ENCODE measurements at places on chromosomes 7 and 10.

DNA sequence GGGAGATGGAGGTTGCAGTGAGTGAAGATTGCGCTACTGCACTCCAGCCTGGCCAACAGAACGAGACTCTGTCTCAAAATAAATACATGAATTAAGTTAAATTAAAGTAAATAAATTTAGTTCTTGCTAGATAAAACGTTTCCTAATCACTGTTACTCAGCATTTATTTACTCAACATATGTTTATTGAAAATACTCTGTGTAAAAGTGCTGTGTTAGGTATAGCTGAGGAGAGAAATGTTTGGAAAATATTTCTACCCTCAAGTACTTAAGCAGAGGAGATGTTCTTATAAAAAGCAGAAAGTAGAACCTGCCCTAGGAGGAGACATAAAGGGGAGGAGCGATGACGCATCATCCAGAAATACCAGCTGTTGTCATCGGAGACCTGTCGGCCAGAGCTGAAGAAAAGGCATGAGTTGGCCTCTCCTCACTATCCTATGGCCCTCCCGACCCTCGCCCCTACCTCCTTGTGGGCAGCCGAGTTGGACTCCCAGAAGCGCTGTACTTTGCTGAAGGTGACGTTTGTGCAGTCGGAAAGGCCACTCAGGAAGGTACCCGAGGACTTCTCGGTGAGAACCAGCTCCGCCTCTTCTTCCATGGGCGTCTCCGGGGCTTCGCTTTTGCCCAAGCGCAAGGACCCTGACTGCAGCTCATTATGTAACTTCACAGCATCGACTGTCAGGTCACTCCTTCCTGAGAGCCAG lies 1.1 kb downstream of the RRP12 start:
- no peak for DNase-seq

DNA sequence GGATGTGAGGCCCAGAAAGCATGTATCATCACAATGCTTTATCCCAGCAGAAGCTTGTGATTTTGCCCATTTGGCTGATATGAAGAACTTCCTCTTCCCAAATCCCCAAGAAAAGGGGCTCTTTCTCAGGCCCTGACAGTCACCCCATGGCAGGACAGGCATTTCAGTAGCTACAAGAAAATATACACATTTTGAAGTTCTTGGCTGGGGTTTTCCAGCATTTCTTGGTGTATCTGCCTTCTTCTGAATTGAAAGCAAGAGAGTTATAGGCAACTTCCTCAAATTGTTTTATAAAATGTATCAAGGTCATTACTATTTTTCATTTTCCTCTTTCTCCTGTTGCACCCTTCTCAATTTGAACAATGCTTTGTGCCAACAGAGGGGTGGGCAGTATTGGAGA lies 63.3 kb upstream of the PDLIM1 start:
- no peak for DNase-seq

- DNase-seq, result no peak
Observed at GRCh38 chr7:112723416-112723815, 66.8 kb downstream of the TMEM168 start.

GRCh38 chr10:11863353-11864109 lies 40.4 kb downstream of the PROSER2 start:
- DNase-seq, result no peak

DNA sequence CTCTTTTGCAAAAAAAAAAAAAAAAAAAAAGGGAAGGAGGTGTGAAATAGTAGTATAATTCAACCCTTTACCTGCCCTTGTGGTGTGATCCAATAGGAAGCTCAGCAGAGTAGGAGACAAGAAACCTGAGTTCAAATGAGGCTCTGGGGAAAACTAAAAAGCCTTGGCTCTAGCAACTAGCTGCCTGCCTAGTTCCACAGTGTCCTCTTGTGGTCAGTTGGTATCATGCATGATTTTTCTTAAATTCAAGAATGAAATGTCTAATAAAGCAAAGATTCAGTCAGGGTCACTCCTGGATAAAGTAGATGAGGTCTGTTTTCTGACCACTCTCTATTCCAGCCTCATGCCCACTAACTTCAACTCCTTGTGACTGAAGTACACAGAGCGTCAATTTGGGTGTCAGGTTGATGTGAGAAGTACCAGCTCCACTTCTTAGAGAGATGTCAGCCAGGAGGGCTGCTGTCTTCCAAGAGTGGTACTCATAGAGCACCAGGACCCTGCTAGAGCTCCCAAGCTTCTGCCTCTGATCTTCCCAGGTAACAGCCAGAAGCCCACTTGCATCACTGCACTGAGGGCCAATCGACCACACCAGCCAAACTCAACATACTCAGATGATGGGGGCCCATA lies 10.5 kb downstream of the LSM5 start:
- peak; percentile 67 for DNase-seq

DNA sequence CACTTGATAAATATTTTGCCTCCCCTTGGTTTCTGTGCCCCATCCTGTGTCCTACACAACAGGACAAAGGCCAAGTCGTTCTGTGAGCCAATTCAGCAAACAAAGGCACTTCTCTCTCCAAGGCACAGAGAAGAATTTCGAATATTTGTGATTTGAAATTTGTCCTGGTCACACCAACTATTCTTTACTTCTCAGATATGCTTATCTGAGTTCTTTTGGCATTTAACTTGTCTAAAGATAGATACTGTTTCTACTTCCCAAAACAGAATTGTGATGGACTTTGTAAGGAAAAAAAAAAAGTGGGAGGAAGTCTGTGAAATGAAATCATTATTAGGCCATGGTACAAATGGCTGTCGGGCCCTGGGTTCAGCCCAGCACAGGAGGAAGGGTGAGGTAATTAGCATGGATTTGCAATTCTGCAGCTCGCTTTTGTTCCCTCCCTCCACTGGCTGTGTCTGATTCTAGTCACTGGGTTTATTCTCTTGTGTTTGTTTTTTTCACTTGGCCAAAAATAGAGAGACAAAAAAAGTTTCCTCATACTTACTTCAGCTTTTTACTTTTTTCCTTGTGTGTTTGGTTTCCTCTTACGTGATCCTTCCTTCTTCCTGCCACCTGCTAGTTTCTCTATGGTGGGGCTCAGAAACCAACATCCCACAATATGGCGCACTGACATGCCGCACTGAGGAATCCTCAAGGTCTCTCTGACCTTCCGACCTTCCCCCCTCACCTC lies 108.2 kb upstream of the MKLN1 start:
- DNase-seq, result peak; percentile 47

- DNase-seq, result no peak
Observed at GRCh38 chr7:139362302-139362701, 2.6 kb downstream of the LUC7L2 start.
